Activated naive CD8-positive, alpha-beta T cell treated with anti-CD3 and anti-CD28 coated beads for 36 hours (primary cell): ENCODE measurements at places on chromosomes 1 and 21. TPM values are rescaled to one million over a fixed set of nuclear protein-coding genes. Genes with fewer than 3 reads are reported as not detected.
A peak's percentile ranks its signal among the peaks of the same experiment; 100 is the strongest.

DNA sequence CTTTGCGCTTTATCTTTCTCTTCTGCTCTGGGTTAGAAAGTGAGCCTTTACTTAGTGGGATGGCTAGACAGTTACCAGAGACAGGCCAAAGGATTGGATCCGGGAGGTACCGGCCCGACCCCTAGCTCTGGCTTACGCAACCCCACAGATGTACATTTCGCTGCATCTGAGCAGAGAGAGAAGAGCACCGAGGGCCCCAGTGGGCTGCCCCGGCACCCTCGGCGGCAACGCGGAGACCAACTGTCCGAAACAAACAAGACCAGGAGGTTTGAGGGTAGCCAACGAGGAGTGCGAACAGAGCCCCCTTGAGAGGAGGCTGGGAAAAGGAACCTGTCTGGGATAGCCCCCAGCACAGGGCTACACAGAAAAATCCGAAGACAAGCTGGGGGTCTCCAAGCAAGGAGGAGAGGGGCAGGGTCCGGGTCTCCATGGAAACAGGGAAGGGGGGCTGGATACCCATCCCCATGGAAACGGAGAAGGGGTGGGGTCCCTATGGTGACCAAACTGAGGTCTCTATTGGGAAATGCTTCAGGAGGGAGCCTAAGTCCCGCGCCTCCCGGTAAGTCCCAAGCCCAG is 373 bp downstream of the MTF1 start:
- DNase-seq: peak; percentile 4

DNA sequence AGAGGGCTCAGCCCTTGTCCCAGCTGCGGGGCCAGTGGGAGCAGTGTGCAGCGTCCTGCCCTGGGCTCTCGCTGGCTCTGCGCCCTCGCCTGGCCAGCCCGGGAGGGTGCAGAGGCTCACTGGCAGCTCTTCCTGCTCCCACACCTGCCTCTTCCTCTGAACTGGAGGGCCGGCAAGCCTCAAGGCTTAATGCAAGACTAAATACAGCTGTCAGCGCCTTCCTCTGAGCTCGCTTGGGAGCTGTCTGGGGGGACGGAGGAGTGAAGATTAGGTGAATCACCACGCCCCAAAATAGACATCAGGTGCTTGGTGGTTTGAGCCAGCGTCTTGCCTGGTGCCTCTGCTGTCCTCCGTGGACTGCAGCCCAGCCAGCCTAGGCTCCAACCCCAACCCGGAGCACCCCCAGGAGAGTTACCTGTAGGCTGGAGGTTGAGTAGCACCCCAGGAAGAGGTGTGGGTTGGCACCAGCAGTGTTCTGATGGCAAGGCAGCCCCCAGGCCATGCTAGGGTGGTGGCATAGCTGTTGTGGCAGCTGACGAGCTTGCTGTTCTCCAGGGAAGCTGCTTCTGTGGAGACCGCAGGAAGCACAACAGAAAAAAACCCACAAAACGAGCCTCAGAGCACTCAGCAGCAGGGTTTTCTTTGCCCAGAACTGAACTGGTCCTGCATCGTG is 36.9 kb downstream of the UMODL1 start:
- DNase-seq: peak; percentile 78

The HMGCS2 gene
- total RNA-seq: not detected

GRCh38 chr1:229887043-229887822 is 179.8 kb upstream of the GALNT2 start:
- no peak for DNase-seq

DNA sequence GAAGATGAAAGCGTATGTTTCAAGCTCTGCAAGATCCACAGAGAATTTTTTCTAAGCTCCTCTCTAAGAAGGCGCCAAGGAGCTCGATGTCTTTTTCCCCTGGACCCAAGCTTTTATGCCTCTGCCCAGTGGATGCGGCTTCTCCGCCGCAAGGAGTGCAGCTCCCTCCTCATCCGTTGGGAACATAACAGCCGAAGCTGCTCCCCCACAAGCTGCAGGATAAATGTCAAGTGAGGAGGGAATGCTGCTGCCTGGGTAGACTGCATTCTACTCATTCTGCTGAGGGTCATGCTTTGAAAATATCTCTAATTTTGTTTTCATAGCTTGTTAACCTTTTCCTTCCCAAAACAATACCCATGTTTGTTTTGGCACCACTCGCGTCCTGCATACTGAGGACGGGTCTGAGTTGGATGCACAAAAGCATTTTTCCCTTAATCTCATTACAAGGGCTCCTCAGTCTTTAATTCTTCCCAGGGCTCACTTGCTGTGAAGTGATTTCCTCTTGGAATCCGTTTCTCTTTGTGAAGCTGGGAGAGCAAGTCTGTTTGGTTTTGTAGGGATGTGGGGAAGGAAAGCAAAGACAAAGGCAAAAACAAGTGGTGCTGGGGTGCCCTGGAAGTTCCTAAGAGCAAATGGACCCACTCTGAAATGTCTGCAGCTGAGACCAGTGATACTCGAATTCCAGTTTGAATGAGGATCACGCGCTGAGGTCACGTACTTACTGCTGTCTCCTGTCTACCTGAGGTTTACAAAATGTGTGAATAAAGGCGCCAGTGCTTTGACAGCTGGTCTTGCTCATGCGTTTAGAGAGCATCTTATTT is 134.0 kb upstream of the IRF2BP2 start:
- DNase-seq: no peak

GRCh38 chr1:226176870-226177269 is 9.7 kb downstream of the ACBD3 start:
- no peak for DNase-seq

The CTTNBP2NL gene
- 0.54 TPM for total RNA-seq

DNA sequence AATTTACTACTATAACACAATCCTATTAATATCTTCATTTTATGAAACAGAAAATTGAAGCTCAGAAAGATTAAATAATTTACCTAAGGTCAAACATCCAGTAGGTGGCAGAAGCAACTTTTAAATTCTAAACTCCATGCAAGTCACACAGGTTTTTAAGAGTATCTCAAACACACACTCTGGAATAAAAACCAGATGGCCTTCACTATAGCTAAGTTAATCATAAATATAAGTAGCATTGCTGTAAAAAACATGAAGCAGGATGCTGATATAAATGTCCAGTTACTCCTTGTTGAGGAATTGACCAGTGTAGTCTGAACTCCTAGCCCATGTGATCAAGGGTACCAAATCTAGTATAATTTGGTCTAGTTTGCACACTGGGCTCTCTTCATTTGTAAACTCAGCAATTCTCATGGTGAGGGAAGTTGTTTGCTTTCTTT is 9.4 kb upstream of the FMO3 start:
- no peak for DNase-seq

DNA sequence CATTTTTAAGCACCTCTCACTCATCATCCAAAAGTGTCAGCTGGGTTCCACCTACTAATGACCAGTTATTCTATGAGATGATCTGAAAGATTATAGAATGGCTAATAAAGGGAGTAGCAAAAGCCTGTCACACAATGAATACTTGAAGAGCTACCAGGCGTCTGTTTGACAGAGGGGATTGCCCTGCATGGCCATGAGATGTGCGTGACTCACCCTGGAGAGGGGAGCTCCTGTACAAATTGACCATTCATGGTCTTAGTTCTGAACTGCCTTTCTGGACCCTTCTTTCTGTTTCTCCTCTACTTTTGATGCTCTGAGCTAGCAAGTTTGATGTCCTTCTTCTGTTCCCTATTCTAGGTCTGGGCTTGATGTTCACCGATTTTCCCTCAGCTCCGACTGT is 85.2 kb upstream of the ABCD3 start:
- DNase-seq: no peak

GRCh38 chr1:89573410-89573809 is 48.8 kb downstream of the LRRC8B start:
- no peak for DNase-seq

DNA sequence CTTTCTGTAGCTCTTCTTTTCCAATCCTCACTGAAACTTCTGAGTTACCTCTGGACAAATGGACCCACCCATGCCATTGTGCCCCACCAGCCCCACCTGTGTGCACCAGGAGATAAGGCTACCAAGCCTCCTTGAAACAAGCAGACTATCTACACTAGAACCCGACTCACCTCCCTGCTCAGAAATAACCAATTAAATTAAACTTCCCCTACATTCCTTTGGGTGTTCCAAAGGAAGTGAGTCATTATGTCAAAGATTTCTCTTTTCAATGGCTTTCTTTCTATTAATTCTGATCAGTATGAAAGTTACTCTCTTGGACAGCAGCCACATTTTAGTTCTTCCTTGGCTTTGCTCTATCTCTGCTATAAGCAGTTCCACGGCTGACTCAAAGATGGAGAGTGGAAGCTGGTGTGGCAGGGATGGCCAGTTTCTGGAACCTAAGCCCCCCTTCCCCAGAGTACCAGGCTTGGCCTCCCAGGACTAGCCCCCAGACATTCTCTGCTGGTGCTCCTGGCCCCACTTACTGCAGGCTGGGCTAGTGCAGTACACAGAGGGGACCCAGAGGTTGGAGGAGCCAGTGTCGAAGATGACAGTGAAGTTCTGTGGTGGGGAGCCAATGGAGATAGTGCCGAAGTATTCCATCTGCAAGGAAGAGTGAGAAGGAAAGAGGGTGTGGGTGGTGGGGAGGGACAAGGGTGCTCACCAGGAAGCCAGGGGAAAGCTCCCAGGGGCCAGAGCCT is 1.9 kb downstream of the CTSE start:
- DNase-seq: no peak
